ENCODE measurements at places on chromosomes 7 and 10.

- no peak for DNase-seq
Observed at GRCh38 chr7:88758381-88759229, 895 bp upstream of the ZNF804B start.

GRCh38 chr10:78640796-78641636 lies 427.8 kb upstream of the ZMIZ1 start:
- no peak for DNase-seq

DNA sequence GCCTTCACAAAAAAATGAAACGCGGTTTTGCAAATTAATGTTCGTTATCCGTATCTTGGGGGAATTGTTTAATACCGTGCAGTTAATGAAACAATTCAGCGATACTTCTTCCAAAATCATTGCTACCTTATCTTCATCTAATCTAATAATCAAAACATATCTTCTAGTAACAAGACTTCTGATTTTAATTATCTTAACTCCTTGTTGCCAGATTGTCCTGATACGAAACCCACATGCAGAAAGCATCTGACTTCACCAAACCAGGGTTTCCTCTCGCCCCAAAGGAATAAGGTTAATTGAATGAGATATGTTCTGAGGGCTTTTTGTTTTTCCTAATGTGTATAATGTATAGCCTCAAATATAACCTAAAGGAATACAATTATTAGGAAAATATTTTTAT lies 105.2 kb upstream of the SH2B2 start:
- DNase-seq = no peak

- peak; percentile 18 for DNase-seq
Observed at GRCh38 chr7:149209518-149210269, 14.3 kb downstream of the ZNF282 start.

DNA sequence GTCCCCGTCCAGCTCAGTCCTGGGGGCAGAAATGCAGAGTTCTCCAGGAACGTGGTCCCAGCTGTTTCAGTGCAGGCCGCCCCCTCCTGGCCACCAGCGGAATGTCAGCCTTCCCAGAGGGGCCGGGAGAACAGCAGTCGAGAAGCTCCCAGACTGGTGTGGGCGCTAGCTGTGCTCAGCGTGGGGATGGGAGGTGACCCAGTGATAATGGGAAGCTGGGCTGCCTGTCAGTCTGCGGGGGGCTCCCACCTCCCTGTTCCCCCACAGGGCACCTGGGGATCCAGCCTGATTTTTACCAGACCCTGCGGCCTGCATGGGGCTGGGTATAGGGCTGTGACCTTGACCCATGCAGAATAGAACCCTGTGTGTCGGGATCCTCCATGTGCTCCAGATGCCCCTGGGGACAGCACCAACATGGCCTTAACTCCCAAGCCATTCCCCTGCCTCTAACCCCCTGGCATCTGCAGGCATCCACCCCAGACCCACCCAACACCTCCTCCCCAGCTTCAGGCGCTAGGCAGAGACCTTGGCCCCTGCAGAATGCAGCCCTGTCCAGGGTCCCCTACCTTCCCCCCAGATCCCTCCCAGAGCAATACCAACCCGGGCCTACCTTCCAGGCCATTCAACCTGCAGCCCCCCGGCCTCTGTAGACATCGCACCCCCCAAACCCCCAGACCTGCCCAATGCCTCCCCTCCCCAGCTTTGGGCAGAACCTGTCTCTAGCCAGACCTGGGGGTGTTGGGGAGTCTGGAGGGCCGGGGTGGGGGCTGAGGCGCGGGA lies 880 bp upstream of the ELN start:
- peak; percentile 35 for DNase-seq

DNA sequence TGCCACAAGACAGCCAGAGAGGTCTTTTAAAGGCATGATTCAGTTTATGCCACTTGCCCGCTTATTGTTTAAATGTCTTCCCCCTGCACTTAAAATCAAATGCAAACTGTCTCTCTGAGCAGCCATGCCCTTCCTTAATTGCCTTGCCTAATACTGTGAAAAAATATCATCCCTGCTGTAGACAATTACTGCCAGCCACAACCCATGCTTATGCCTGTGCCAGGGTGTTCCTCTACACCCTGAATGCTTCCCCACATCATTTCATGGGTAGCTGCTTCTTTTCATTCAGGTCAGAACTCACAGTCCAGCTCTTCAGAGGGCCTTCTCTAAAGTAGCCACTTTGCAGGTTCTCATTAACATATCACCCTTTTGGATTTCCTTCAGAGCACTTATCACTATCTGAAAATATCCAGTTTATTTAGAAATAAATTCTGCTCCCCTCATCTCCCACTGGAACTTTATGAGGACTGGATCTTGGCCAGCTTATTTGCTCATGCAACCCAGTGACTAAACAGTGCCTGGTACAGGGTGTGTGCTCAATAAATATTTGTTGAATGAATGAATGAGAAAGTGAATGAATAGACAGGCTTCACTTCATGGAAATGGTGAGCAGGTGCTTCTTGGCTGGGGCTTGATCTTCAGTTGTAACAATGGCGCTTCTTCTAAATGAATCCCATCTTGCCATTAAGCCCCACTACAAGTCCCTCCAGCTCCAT lies 162.4 kb upstream of the MDFIC start:
- DNase-seq = no peak

DNA sequence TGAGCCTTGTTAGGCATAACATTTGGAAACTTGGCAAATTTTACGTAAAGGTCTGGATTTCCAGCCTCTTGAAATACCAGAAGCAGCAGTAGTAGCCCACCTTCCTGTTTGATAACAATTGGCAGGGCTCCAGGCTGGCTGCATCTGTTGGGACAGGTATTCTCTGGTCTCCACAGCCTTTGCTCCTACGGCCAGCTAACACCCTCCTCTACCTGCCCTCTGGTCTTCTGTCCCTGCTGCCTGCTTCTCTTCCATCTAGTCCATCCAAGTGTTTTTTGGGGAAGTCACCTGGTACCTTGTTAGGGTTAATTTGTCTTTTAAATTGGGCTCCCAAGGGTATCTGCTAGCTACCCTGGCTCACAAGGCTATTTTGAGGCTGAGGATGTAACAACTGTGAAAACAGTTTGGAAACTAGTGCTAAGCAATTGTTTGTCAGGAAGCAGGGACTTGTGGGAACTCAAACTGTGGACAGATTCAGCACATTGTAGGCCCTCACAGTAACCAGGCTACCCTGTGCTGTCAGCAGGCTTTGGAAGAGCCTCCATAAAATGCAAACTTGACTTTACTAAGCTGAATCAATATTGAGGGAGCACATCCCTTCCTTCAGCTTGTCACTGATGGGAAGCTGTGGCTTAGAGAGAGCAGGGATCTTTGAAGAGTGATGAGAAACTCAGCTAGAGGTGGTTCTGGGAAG lies 8.5 kb downstream of the RPS24 start:
- DNase-seq = no peak

- DNase-seq = no peak
Observed at GRCh38 chr10:12507165-12507850, 158.0 kb downstream of the CAMK1D start.

GRCh38 chr10:14378387-14378960 lies 47.8 kb upstream of the FRMD4A start:
- no peak for DNase-seq

DNA sequence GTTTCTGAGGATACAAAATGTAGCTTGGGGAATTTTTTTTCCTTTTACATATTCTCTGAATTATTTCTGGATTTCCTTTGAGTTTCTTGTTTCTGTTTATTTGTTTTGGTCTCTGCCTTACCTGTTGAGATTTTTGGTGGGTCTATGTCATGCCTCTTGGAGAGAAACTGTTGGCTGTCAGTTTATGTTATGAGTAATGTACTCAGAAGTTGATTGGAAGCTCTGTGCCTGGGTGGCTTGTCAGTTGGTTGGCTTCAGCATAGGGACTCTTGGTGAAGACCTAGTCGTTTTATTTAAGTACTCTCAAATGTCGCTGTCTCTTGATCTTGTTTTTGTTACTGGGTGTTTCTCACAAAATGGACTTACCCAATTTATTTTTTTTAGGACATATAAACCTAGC lies 132.4 kb downstream of the CDK14 start:
- DNase-seq = no peak

DNA sequence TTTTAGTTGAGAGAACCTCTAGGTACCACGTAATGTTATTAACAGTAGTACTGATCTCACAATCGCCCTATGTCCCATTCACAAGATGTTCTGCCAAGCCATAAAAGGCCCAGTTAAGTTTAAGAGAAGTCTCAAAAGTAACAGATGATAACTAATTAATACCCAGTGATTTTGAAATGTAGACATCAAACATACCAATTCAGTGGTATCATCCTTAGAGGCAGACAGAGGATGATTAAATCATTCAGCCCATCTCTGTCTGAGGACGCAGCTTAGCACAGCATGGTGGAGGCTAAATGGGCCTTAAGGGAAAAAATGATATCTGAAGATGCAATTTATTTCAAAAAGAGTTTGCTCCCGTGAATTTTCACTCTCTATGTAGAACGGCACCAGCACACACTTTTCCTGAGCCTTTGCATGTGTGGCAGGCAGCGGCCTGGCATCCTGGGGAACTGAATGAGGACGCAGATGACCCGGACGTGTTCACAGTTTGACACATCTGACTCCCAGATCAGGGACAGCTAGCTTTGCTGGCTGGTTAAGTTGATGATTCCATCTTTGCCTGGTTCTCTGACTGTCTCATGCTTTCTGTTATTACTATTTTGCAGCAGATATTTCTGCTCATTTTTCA lies 13.4 kb downstream of the EGFR start:
- DNase-seq = no peak

- no peak for DNase-seq
Observed at GRCh38 chr10:78049851-78050250, 16.2 kb downstream of the RPS24 start.

GRCh38 chr10:25974897-25975459 lies 40.9 kb downstream of the MYO3A start:
- DNase-seq = no peak

DNA sequence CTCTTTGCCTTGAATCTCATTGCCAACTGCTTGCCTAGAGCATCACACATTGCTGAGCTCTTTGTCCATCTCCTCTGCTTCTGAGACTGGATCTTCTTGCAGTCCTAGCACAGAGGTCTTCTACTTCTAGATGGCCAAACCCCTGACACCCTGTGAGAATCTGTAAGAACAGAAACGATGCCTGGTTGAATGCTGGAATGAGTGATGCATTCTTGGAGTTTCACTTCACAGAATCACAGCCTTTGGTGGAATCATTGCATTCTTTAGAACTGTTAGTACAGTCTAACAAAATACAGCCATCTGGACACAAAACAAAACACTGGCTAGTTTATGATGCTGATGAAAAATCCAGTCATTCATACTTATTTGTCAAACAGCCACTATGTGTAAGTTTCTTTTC lies 141.7 kb upstream of the ITGB1 start:
- DNase-seq = no peak

GRCh38 chr7:64320547-64321513 lies 7.1 kb downstream of the ZNF736 start:
- no peak for DNase-seq

DNA sequence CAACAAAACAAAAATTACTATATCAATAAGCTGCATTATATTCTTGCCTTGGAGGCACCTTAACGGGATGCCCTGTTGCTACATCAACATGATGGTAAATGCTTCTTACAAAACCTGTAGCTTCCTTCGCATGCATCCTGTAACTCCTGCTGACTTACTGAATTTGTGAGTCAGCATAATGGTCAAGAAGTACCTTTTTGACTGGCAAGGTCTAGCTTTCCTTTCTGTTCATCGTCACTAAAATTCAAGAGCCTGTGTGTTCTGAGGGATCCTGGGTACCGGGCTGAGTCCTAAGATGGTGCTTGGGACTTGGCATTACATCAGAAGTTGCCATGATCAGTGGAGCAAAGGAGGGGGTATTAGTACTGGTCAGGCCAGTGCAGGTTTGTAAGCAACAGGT lies 4.9 kb downstream of the PFKFB3 start:
- DNase-seq = no peak

DNA sequence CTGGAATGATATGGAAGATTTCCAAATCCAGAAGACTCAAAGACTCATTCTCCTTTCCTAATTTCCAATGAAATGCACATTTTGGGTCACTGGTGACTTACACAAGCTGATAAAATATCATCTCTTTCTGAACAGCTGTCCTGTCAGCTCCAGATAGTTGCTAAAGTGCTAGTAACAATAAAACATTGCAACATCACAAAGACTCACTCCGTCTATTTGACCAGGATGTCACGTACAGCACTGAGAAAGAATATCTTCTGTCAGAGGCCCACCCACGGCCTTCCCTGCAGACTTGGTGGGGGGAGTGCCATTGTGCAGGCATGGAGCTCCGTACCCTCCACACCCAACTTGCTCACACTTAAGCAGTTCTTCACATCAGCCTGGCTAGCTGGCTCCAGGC lies 78.9 kb upstream of the EGR2 start:
- DNase-seq = no peak

DNA sequence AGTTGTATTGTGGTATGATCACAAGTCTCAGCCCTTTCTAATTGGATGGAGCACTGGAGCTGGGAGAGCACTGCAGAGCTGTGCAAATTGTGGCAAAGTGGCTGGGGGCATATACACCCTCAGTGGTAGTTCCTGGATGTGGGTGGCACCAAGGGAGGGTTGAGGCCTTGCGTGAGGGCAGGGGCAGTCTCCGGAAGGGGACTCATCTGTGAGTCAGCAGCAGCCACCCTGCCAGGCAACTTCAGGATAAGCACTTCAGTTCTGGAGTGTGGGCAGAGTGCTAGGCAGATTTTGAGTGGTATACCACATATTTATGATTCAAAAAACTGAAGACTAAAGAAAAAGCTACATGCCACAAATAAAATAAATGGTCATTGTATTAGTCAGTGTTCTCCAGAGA lies 210.5 kb downstream of the ETV1 start:
- DNase-seq = no peak

- DNase-seq = no peak
Observed at GRCh38 chr7:108157606-108158335, 27.6 kb upstream of the LAMB4 start.

- DNase-seq = no peak
Observed at GRCh38 chr10:8092428-8092827, 37.9 kb downstream of the GATA3 start.

GRCh38 chr7:36279200-36279925 lies 110.3 kb upstream of the ANLN start:
- DNase-seq = no peak

DNA sequence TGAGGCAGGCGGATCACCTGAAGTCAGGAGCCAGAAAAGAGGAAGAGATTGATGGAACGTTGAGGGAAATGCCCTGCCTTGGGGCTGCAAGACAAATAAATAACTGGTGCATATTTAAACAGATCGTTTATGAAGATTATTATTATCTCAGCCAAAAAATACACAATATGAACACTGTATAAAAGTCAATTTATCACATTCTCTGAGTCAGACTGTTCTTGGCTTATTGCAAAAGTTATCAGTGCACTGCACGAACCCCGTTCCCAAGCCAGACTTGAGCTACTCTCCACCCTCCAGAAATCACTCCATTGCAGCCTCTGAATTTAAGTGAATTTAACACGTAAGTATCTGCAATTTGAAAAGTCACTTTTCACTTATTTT lies 1.6 kb downstream of the DNMBP start:
- no peak for DNase-seq

Data from stimulated activated CD8-positive, alpha-beta memory T cell treated with anti-CD3 and anti-CD28 coated beads, Interleukin-4, amount 100 ng/mL, for 4 hours (primary cell).